ENCODE measurements at places on chromosomes 16 and 17.

DNA sequence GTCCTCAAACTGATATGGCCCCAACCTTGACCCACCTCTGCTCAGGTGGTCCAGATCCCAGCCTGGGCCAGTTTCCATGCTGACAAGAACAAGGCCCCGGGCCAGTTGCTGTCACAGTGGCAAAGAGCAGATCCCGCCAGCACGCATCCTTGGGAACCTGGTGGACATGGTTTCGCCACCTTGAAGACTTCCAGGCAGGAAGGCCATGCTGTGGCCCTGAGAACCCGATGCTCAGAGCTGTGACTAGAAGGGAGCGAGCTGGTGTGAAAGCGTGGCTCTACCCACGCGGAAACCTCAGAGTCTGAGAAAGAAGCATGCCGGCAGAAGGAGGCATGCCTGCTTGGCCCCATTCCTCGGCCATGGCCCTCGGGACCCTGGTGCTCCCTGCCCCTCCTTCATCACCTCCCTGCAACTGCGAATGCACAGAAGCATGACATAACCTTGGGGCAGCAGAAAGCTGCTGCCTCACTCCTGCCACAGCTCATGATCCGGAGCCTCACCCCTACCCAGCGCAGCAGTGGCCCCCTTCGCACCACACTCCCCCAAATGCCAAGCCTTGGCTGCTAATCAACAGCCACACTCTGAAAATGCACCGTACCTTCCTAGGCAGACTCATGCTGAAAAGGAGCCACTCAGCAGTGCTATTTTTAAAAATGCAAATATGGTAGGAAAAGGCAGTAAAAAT lies 33.2 kb downstream of the UBE2O start:
- peak; percentile 48 for DNase-seq

DNA sequence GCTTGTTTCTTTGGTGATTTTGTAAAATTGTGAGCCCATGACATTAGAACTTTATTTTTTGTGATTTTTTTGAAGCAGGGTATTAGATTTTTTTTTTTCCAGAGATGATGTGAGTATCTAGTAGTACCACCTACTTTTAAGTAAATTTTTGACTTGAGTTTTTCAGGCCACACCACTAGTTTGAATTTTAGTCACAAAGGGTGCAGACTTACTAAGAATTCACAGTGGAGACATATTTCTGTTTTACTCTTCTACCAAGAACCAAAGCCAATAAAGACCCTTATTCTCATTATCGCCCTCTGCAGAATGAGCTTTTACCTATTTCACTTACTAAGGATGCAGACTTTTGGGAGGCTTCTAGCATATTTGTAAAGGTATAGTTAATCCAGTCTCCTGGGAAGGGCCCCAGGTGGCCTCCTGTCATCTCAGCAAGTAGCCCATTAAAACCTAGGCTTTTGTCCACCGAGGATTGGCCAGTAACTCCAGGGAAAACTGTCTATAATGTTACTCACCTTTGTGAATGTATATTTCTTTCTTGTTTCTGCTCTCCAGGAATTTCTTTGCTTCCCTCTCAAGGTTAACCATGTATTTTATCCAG lies 30.6 kb downstream of the NLK start:
- DNase-seq: no peak

DNA sequence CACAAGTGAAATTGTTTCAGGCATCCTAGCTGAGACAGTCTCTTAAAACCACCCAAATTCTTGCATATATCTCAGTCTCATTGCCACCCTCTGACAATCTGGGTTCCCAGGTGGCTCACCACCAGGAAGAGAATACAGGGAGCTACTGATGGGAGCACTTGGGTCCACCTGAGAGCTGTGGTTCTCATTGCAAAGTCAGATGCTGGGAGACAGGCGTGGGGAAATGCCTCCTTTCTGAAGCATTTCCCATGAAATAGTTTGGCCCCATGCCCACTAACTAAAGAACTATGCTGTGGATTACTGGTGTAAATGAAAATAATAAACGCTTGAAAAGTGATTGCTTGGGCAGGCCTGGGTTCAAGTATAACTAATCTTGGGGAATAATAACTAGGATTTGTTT lies 70.3 kb downstream of the CMC2 start:
- no peak for DNase-seq

DNA sequence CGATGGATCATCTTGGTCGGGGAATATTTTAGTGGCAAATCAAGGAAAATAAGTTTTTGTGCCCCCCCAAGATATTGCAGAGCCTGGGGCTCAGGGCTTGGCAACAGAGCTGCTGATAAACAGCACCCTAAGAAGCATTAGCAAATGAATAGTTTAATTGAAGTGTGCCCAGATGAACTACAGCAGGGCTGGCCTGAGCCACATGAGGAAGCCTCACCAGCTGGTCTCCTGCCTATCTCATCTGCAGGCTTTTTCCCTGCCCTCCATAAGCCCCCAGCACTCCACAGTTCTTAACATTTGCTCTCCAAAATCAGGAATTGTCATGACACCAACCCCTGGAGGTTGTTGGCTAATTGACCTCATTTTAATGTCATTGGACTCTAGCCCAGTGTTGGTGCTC lies 480.2 kb downstream of the HS3ST3B1 start:
- DNase-seq: no peak

DNA sequence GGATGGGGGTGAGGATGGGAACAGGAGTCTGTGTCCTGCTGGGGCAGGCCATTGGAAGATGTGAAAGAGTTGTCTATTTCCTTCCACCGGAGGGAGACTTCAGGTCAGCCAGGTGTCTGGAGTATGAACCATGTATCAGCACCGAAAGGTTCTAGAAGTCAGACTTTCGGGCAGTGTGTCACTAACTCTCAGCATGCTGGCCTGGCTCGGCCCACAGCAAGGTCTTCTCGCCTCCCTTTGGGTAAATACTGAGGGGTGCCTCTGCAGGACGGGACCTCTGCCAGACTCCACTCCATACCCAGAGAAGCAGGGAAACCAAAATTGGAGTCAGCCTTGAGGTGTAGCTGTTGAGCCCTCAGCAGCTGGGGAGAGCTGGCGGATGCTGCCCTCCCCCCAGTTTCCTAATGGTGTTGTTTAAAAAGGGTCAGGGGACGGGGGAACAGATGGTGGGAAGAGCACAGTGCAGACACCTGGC lies 507 bp downstream of the CIITA start:
- DNase-seq: peak; percentile 32

DNA sequence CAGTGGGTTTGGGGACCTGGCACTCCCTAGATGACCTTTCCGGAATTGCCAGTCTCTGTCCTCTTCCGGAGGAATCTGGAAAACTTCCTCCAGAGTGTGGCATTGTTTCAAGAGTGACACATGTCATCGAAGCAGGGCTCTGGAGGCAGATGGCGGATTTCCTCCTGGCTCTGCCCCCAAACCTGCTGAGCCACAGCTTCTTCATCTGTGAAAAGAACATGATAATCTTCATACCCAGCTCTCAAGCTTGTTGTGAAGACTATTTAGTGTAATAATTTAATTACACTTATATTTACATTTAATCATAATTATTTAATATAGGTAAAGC lies 19.7 kb upstream of the TEX2 start:
- DNase-seq: no peak

- DNase-seq: no peak
Measured at GRCh38 chr17:83138820-83139219, 59.4 kb downstream of the METRNL start.

- no peak for DNase-seq
Measured at GRCh38 chr16:7487574-7488323, 155.1 kb downstream of the RBFOX1 start.

- no peak for DNase-seq
Measured at GRCh38 chr17:57838857-57839570, 10.8 kb downstream of the MRPS23 start.

DNA sequence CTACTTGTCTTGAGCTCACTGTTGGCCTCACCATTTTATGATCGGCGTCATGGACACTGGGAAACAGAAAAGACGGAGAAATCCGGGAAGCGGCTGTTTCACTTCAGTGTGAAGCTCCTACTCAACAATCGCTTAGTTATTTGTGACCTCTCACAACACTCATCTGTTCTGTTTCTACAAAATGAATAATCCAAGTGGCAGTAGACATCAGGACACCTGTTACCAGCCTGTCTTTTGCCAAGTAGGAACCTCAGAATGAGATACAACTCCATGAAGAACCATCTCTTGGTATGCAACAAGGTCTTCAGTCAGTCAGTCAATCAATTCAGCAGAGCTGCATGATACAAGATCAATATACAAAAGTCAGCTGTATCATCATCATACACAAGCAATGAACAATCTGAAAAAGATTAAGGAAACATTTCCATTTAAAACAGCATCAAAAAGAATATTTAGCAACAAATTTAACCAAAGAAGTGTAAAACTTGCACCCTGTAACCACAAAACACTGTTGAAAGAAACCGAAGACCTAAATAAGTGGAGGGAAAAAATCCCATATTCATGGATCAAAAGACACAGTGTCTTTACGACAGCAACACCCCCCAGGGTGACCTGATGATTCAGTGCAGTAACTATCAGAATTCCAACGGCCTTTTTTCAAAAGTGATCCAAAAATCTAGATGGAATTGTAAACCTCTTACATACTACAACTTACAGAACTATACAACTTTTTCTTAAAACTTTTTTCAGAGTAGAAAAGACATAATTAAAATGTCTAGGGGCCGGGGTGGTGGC lies 63.4 kb downstream of the ANKRD11 start:
- DNase-seq: no peak

- no peak for DNase-seq
Measured at GRCh38 chr16:47142486-47142820, 1.3 kb downstream of the NETO2 start.

- no peak for DNase-seq
Measured at GRCh38 chr16:79320956-79321355, 279.6 kb downstream of the MAF start.

DNA sequence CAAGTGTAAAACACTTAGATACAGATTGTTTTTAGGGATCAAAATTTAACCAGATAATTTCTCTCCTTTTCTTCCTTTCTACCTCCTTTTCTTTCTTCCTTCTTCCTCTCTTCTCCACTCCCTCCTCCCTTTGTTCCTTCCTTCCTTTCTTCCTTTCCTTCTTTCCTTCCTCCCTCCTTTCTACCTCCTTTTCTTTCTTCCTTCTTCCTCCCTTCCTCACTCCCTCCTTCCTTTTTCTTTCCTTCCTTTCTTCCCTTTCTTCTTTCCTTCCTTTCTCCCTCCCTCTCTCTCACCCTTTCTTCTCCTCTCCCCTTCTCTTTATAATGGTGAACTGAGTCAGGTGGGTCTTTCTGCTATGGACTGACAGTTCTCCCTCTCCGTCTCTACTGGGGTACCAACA lies 397.5 kb upstream of the CDH11 start:
- no peak for DNase-seq

- DNase-seq: no peak
Measured at GRCh38 chr17:60563743-60564142, 36.2 kb upstream of the PPM1D start.

- no peak for DNase-seq
Measured at GRCh38 chr16:57277586-57277985, 6.9 kb downstream of the PLLP start.

GRCh38 chr17:7984904-7985303 lies 17.5 kb upstream of the GUCY2D start:
- DNase-seq: no peak

- no peak for DNase-seq
Measured at GRCh38 chr17:57433452-57433851, 177.1 kb downstream of the MSI2 start.

DNA sequence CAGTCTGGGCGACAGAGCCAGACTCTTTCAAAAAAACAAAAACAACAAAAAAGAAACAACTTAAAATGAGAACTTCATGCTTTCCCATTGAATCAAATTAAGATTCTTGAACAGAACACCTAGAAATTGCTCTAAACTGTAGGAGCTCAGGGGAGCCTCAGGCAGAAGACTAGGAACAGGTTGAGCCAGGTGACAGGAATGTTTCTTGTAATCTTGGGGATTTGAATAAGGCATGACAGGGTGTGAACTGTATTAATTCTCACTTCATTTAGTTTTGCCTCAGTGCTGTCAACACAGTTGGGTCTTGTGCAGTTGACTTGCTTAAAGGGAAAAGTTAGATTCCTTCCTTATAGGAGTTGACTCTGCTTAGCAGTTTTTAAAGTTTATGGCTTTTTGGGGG lies 27.8 kb downstream of the SOCS7 start:
- no peak for DNase-seq

DNA sequence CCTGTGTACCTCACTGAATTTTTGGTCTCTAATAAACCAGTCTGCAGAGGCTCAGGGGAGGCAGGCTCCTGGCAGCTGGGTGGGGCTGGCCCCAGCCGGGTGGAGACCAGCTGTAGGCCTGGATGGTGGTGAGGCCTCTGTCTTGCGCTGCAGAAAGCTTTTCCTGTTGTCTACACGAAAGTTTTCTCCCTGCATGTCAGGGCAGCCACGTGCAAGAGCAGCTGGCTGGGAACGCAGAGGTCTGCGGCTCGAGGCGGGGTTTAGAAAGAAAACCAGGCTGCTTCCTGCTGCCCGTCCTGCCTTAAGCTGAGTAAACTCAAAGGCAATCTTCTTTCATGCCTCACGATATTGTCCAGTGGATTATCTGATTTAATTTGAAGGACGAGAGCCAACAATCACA lies 2.4 kb downstream of the SERPINF1 start:
- peak; percentile 90 for DNase-seq

GRCh38 chr17:59707971-59708430 lies 547 bp downstream of the VMP1 start:
- no peak for DNase-seq

DNA sequence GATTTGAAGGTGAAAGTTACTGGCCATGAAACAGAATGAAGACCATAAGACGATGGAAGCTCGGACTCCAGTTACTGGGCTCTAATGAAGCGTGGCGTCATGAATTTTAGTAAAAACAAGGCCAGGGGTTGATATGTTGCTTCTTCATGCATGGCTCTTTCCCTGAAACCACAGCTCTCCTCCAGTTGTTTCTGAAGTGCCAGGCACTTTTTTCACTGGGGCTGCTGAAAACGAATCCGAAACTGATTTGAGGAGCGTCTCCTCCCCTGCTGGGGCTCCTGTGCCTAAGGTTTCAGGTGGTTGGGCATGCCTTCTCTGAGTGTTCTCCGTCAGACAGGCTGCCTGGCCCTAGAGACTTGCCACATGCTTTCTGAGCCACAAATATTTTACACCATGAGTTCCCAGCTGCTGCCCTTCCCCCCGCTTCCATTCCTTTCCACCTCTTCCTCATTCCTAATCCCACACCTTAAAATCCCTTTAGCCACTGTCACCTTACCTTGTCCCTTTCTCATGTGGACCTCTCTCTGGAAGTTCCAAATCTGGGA lies 3.7 kb upstream of the MYL4 start:
- DNase-seq: peak; percentile 85

GRCh38 chr17:82602487-82602886 lies 45.8 kb downstream of the WDR45B start:
- DNase-seq: no peak

GRCh38 chr16:17327664-17328335 lies 143.0 kb downstream of the XYLT1 start:
- DNase-seq: no peak

All from tibial artery (tissue), 4 donors.